ENCODE measurements at places on chromosomes 6 and 20.
A peak's percentile ranks its signal among the peaks of the same experiment; 100 is the strongest.

- no peak for DNase-seq
Measured at GRCh38 chr6:135144673-135145062, 36.4 kb upstream of the MYB start.

GRCh38 chr6:55450005-55450404, 122.7 kb downstream of the GFRAL start:
- DNase-seq, result no peak

GRCh38 chr6:72728706-72729343, 107.0 kb downstream of the KCNQ5 start:
- DNase-seq, result no peak

DNA sequence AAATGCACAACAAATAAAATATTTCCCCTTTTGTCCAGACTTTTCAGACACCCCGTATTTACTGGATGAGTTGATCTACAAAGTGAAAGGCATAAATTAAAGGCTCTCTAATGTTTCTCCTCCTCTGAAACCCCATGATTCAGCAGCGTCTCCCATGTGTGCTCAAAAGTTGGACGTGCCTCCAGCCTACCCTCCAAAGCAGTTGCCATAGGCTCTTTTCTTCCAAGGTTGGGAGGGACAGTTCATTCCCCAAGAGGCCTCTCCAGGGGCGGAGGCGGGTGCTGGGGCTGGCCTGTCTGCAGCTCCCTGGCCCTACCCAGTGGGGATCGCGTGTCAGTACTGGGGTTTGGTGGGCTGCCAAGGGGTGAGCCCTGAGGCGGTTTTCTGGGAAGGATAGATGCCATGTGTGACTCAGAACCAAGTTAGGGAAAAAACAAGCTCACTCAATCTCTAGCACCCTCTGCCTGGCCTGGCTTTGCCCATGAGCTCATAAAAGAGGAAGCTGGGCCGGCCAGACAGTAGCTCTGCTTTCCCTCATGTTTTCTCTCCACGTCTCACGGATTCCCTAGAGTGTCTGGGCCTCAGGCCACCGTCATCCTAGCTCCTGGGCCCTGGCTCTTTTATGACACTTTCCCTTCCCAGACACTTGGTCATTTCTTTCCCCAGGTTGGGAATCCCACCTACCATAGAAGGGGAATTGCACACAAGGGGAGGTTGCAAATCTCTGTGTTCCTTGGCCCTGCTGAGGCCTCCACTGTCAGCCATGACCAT, 8.0 kb upstream of the IER3 start:
- DNase-seq, result peak; percentile 94

DNA sequence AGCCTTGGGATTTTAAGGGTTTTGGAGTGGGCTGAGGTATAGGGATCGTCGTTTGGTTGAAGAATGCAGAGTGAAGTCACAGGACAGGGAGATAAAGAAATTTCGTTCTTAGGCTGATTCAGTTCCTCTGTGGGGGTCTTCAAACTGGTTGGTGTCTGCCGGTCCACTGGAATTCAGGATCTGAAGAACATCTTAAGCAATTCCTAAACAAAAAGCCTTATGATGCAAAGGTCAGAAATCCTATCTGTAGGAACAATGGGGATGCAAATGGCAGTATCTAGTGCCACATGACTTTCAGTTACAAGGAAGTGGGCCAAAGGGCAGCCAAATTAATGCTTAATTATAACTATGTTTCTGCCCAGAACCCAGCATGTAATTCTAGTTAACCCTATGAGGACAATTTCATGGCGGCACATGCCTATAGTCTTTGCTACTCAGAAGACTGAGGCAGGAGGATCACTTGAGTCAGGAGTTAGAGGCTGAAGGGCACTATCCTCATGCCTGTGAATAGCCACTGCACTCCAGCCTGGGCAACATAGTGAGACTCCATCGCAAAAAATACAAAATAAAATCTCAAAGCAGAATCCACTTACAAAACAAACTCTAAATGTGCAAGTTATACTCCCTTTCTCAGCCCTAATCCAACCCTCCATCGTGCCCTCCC, 4.6 kb upstream of the SLC2A10 start:
- no peak for DNase-seq

GRCh38 chr6:147935656-147936055, 407.0 kb upstream of the SASH1 start:
- no peak for DNase-seq

DNA sequence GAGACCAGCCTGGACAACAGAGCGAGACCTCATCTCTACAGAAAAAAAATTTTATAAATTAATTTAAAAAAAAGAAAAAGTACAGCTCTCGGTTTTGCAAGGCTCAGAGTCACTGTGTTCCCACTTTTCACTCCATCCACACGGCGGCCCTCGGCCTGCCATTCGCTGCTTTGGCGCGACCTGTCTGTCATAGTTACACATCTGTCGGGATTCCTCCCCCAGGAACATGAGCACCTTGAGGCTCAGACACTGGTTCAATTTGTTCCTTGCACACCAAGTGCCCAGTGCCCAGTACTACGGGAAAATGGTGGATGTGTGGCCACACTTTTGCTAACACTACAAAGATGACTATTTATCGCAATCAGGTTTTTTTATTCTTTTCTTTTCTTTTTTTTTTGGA, 8.4 kb downstream of the CTSZ start:
- no peak for DNase-seq

DNA sequence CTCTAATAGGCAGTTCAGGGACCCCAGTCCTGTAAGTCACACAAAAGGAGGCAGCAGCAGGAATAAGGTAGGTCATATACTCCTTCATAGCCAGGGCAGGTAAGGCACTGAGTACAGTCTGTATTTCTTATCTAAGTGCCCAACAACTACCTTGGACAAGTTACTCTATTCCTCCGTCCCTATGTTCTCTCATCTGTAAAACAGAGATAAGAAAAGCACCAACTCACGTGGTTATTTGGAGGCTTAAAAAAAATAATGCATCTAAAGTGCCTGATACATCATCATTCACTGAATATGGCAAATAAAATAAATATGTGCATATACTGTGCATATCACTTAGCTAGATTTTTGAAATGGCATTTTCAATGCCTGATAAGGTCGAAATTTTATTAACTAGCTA, 298.1 kb upstream of the CDYL start:
- no peak for DNase-seq

DNA sequence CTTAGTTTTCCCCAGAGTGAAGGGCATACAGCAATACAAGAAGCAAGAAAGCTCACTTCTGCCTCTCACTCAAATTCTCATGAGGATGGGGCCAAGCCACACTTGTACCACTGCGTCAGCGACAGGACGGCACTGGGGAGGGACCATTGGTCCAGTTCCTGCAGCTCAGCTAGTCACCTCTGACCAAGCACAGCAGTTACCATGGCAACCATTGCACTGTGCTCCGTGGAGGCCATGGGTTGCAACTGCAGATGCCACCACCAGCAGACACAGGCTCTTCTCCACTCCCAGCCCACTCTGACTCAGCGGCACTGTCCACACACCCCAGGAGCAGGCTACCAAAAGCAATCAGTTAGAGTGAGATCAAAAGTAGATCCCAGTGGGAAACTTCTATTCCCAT, 441.1 kb upstream of the ARID1B start:
- DNase-seq, result no peak

DNA sequence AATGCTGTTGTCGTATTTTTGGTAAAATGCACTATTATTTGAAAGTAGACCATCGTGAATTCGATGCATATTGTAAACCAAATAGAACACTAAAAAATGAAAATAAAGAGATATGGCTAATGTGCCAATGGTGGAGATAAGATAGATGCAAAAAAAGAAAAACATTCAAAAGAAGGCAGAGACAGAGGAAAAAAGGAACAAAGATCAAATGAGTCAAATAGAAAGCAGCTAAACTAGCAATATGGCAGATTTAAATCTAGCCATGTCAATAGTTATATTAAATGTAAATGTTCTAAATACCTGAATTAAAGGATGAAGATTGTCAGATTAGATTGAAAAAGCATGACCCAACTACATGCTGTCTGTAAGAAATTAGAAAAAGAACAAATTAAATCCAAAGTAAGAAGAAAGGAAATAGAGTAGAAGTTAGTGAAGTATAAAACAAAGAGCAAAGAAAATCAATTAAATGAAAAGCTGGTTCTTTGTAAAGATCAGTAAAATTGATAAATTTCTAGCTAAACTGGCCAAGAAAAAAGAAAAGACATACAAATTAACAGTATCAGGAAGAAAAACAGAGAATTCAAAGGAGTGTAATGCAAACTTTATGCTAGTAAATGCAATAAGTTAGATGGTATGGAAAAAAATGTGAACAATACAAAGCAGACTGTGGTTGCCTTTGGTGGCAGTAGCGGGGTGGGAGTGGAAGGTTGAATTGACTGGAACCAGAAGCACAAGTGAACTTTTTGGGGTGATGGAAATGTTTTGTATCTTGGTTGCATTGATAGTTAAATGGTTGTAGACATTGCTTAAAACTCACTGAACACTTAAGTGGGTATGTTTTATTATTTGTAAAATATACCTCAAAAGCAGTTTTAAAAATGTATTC, 44.8 kb downstream of the PTPN1 start:
- DNase-seq, result no peak

DNA sequence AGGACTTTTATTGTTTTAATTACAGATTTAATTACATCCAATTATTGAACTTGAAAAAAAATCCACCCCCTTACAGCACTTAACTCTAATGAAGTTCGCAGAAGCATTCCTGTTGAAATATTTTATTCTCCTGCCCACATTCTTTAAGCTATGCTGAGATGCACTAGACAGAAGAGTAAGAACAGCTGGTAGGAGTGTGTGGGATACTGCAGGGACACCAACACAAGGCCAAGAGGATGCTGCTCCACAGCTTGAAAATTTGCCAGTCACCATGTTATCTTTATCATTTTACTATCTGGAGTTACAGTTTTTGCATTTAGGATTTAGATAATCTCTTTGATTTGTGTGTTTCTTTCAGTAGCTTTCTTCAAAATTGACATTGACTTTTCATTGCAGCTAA, 180.7 kb downstream of the EPHA7 start:
- no peak for DNase-seq

DNA sequence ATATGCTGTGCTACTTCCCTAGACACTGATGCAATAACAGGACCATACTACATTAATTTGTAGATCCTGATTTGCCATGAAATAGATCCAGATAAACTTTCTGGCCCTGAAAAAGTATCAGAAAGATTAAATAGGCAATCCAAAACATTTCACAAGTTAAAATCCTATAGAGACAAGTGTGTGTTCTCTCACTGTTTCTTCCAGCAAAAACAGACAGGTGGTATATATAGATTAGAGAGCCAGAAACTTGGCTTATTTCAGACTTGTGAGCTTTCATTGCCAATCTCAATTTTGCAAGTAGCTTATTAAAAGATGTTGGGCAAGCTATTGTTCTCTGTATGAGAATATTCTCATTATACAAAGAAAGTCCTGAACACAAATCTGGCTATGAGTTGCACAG, 289.1 kb upstream of the MANEA start:
- no peak for DNase-seq

DNA sequence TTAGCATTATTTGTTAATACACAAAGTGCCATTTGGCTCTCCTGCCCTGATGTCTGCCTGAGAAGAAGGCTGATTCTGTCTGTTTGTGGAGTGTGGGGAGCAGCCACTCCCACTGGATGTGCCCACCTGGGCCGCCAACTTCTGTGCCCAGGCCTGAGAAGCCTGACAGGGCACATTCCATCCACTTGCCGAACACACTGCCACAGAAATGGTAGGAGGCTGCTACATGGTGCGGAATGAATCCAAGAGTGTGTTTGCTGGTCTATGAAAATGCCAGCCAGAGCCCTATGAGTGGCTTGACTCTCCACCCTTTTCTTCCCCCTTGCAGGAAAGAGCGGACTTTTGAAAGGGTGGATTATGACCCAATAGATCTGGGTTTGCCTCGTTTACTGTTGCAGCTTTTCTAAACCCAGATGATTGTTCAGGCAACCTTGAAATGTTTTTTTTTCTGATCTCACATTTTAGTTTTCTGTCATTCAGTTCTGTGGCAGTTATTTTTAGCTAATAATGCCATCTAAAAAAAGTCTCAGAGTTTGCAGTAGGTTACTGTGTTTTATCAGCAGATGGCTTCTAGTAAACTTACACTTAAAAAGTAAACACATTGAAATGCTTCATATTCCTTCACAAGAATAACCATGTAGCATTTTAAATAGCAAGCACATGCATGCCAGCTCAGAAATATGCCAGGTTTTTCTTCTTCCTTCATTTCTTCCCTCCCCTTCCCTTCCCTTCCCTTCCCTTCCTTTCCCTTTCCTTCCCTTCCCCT, 196.5 kb downstream of the SLC35F1 start:
- no peak for DNase-seq

Measured in AG08395 (cell line).